ENCODE measurements at places on chromosomes 16 and 17. TPM values are rescaled to one million over a fixed set of nuclear protein-coding genes. Genes with fewer than 3 reads are reported as not detected.

Gene HOXB8
- polyA plus RNA-seq: 60.8 TPM

Gene TBC1D3L
- 14.3 TPM for polyA plus RNA-seq

Gene ASGR1
- polyA plus RNA-seq: 10.1 TPM

Gene MFAP4
- polyA plus RNA-seq: 349 TPM

Gene SOX9
- polyA plus RNA-seq: 19.1 TPM

Gene RPH3AL
- 30.3 TPM for polyA plus RNA-seq

Gene FA2H
- polyA plus RNA-seq: 3.0 TPM

- DNase-seq: no peak
Measured at GRCh38 chr16:11462861-11463260, 117.6 kb downstream of the RMI2 start.

- DNase-seq: no peak
Measured at GRCh38 chr16:30112197-30113030, 923 bp downstream of the GDPD3 start.

- no peak for DNase-seq
Measured at GRCh38 chr17:69142175-69142802, 594 bp upstream of the ABCA6 start.

- no peak for DNase-seq
Measured at GRCh38 chr17:44928950-44929720, 13.8 kb upstream of the GFAP start.

DNA sequence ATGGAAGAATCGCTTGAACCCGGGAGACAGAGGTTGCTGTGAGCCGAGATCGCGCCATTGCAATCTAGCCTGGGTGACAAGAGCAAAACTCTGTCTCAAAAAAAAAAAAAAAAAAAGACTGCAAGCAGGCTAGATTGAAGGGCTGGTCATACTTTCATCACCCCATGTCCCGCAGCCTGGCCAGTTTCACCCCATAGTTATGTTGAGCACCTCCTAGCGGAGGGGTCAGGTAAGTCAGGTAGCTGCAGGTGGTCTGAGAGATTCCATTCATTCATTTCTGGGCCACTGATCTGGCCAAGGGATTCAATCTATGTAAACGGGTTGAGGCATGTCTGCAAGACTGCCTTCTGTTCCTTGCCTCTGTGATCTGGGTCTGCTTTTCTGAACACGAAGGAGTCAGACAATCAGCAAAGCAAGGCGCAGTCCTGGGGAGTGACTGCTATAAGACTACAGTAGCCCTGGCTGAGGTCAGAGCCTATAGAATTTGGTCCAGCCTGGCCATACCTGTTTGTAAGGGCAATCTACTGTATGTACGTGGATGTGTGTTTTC is 23.6 kb upstream of the BPTF start:
- DNase-seq: no peak

DNA sequence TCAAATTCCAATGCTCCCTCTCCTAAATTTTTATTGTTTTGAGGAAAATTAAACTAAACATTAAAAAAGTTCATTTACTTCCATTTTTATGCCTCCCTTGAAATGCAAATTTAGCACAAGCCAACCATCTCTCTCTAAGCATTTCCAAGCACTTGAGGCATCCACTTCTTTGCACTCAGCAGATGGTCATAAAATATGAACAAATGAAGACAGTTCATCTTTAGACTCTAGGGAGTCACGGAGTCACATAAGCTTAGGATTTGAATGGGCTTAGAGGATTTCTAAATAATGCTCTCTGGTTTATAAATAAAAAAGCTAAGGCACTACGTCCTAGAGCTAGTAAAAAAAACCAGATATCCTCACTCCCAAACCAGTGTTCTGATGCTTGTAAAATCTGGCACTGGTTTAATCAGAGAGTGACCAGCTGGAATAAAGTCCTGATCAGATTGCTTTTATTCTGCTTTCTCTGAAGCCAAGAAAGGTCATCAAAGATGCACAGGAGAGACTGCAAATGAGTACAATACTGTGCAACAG is 204.2 kb downstream of the CA10 start:
- DNase-seq: no peak

- no peak for DNase-seq
Measured at GRCh38 chr17:3683054-3683511, 12.9 kb downstream of the P2RX5 start.

- no peak for DNase-seq
Measured at GRCh38 chr17:78268191-78268874, 36.9 kb downstream of the TMEM235 start.

DNA sequence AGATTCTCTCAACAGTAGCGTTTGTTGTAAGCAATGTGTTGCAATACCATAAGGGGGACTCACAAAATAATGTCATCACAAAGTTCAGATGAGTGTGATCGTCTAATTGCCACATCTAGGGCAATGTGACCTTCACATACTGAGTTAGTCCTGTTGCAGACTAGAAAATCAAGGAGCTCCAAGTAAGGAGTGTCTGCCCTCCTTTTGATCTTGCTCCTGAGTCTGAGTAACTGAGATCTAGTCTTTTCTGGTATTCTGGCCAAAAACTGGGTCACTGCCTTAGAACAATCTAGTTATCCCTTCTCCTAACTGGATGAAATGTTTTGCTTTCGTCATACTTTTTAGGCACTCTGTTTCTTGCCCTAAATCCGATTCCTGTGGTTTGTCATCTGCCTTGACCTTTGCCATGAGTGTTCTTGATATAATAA is 712.1 kb downstream of the CDH11 start:
- no peak for DNase-seq

DNA sequence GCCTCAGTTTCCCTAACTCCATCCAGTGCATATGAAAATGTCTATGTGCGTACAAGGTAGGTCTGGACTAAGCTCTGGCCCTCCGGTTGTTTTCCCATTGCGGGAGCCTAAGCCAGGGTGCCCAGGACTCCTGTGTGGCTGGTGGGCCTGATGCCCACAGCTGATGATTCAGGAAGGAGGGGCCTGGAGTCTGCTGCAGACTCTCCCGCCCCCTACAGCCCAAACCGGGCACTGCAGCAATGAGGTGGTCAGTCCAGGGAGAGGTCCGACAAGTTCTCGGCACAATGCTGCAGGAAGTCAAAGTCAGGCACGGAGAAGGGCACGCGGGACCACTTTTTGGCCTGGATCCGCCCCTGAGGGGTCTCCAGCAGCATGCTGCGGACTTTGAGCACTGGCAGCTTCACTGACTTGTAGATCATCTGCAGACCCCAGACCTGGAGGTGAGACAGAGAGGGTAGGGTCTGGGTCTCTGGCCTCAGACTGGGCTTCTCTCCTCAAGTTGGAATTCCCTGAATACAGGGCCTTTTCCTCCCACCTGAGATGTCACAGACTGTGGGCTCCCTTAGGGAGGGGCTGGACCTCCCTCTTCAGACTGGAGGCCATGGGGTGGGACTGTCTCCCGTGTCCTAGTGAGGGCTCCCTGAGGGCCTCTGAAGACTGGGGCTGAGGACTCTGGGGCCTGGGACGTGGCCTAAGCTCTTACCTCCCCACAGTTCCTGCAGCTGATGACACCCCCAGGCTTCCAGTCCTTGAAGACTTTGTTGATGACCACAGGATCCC is 3.4 kb upstream of the ZNF385C start:
- DNase-seq: no peak

DNA sequence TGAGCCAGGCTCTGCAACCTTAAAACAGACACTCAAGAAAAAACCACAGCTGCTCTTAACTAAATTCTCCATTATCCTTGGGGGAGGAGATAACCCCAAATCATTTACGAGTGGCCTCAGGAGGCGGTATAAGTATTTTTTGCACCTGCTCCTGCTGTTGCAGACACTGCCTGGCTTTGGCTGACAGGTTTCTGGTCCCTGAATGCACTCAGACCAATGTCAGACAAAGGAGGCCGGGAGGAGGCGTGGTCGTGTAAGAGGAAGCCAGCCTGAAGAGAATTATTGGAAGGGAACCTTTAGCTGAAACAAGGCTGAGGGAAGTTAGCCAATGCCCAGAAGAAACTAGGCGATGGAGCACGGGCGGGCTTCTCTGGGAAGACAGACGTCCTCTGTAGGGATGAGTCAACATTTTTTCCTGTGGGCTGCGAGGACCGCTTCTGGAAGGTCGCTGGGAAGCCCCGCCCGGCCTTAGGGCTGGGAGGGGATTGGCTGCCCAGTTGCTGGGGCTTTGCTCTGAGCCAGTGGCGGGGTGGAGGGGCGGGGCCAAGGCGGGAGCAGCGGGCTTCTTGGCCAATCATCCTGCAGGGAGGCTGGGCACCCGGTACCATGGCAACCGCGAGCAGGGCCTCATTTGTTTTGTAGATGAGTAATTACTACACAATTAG is 82.3 kb downstream of the CCDC182 start:
- DNase-seq: peak; percentile 85

Data from left renal cortex interstitium (tissue), 4 donors.